ENCODE measurements at places on chromosomes 3 and 15.

DNA sequence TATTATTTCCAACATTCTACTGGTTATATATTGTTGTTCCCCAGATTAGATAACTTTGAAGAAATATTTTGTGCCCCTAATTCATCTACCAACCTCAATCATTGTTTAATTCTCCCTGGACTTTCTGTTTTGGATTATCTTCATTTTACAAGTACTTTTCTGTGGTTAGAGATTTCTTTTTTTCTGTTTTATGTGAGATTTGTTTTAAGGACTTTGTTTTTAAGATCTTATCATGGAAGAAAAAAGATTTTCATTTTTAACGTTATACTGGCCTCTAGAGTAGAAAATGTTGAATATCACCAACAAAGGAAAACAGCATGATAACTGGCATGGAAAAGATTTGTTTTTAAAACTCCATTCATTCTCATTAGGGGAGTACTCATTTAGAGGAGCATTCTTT is 210.9 kb upstream of the KCNMB2 start:
- DNase-seq = no peak

DNA sequence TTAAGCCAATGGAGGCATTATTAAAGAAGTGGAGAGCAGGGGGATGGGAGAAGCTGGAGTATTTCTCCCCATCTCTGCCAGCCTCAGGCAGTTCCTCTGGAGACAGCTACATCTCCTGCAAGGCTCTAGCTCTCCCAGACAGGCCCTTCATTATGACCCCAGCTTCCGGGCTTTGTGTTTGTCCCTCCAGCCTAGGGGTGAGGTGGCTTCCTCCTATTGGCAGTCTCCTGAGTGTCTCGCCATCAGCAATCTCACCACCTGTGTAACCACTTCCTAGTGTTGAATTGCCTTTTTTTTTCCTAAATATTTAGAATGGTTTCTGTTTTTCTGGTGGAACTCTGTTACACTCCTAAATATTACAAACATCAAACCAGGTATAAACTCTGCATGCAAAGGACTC is 122.3 kb downstream of the FAM174B start:
- no peak for DNase-seq

DNA sequence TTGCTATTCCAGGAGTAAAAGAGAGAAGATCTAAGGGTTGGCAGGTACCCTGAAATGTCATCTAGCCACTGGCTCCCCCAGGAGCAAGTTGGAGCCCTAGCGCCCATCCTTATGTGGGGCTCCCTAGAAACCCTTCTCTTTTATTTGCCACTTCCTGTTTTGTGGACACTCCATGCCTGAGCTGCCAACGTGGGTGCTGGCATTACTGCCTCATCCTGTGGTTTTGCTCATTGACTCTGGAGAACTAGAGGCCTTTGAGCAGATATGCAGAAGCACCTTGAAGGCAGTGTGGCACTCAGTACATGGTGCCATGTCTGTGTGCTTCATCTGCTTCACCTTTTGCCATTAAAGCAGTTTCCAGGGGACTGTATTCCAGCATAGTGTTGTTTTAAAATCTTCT is 8.1 kb downstream of the EDEM1 start:
- DNase-seq = peak; percentile 67

GRCh38 chr3:52400275-52400793 is 44.6 kb downstream of the SEMA3G start:
- DNase-seq = peak; percentile 38

DNA sequence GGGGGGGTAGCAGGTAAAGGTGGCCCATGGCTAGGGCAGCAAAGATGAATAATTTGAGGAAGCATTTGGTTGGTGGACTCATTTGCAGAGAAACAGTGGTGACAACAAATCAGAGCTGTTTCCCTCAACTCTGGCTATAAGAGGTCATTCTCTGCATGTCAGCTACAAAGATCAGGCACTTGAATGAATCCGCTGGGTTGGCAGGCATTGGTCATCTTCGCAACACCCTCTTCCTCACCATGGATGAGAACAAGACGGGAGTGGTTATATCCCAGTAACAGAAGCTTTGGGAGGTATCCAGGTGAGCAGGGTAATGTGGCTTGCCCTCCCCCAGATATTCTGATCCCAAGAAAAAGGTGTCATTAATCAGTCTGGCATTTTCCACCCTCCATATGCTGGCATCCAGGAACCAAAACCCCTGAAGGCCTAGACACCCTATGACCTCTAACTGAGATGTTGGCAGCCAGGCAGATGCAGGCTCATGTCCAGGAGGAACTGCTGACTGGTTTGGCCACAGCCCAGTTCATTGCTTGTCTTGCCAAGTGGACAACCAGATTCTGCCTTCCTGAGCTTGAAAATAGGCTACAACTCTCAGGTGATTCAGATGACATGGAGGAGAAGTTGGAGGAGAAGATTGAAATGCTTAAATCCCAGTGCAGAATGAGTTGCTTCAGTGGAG is 108.9 kb upstream of the TRIM42 start:
- no peak for DNase-seq

DNA sequence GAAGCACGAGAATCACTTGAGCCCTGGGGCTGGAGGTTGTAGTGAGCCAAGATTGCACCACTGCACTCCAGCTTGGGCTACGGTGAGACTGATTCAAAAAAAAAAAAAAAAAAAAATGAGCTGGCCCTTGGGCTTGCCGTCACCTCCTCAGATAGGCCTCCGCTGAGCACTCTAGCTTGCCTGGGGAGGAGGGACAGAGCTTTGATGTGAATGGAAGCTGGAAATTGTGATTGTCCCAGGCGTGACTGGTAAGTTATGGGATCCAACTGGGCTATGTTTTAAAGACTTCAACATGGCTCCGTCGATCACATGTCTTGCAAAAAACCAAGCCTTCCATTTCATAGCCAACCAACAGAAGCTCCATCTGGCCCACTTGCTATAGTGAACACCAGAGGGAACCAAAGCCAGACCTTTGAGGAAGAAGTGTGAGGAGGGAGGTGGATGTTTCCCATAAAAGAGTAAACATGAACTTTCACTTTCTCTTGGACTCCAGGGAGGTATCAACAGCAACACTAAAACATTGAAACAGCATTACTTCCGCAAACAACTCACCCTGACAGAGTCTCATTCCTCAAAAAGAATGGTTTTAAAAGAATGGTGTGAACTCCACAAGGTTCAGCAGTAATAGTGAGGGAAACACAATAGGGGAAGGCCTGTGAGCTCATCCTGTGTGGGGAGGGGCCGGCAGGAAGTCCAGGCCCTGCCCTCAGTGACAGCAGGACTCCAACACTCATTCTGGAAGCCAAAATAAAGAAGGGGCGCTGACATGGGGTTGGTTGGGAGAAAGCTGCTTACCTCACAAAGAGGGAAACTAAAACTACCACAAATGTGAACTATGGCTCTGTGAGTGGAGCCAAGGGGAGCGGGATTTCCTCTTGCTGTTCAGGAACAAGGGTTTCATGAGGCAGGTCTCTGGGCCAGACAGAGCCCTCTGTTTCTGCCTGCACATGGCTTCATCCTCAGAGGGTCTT is 59.2 kb upstream of the IL12A start:
- DNase-seq = peak; percentile 46

GRCh38 chr15:89947385-89947784 is 34.6 kb upstream of the ARPIN start:
- DNase-seq = no peak

- no peak for DNase-seq
Measured at GRCh38 chr15:35000511-35000910, 12.4 kb upstream of the ZNF770 start.

GRCh38 chr3:27708250-27708649 is 13.9 kb downstream of the EOMES start:
- DNase-seq = no peak

- DNase-seq = no peak
Measured at GRCh38 chr15:98582900-98583554, 65.3 kb upstream of the IGF1R start.

GRCh38 chr15:38868326-38869114 is 303.9 kb upstream of the RASGRP1 start:
- no peak for DNase-seq

DNA sequence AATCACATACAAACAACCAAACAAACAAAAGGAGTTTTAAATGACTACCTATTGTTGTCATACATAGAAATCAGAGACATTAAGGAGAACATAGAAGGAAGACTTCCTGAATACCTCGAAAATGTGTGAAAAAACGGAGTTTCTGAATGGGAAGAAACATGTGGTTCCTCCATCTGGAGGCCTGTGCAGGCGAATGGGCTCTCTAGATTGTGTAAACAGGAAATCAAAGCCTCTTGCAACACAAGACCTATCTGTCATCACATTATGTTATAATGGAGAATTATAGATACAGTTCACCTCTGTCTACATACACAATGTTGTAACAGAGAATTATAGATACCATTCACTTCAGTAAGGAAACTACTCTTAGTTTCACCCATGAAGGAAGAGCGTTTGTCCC is 44.1 kb downstream of the RUBCN start:
- DNase-seq = no peak

- DNase-seq = no peak
Measured at GRCh38 chr3:10023587-10024310, 2.5 kb upstream of the FANCD2 start.

DNA sequence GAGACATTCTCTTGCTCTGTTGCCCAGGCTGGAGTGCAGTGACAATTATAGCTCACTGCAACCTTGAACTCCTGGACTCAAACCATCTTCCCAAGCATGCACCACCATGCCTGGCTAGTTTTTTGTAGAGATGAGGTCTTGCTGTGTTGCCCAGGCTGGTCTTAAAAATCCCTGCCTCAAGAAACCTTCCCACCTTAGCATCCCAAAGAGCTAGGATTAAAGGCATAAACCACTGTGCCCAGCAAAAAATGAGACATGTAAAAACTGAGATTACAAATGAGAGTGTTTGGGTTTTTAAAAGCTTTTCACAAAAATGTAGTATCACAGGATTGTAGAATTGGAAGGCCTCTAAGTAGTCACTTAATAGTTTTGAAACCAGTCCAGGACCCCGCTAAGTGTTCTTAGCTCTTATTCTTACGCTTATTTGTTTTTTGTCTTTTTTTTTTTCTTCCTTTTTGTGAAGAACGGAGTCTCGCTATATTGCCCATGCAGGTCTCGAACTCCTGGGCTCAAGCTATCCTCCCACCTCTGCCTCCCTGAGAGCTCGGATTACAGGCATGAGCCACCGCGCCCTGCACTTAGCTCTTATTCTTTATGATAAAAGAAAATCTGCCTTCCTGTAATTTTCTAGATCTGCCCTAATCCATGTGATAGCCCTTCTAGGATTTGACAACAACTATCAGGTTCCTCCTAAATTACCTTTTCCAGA is 31.5 kb downstream of the KLHL18 start:
- no peak for DNase-seq

DNA sequence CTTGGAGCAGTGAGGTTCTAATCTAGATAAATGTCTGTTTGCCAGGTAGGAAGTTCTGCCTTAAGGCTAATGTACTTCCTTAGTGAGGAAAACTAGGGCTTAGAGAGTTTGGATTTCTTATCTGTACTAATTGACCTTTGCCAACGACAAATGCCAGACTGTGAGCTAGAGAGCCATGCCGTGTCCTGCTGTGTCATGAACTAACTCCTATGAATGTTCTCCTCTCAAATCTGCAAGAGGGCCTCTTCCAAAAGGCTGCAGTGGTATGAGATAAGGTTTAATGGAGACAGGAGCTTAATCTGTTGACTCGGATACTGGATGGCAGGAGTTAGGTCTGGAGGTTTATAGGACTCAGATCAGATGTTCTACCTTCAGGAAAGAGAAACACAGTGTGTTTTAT is 524.9 kb downstream of the NTRK3 start:
- DNase-seq = no peak

GRCh38 chr3:111368056-111368455 is 173.9 kb upstream of the CD96 start:
- DNase-seq = no peak

DNA sequence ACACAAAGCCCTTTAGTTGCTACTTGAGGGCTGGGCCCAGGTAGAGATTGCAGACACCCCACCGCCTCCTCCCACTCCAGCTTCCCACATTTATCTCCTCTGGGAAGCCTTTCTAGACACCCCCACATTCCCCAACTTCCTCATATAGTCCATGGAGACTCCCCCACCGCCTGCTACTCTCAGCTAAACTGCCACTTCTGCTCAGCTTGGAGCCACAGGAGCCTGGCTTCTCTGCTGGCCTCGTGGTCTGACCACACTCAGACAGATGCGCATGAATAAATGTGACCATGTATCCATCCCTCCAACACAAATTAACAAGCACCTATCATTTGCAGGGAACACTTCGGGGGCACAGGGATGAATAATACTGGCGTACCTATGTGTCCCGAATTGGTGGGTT is 10.5 kb upstream of the ACSBG1 start:
- DNase-seq = no peak

All from lower lobe of right lung (tissue), 2 donors.